ENCODE measurements at places on chromosomes 11 and 22.

DNA sequence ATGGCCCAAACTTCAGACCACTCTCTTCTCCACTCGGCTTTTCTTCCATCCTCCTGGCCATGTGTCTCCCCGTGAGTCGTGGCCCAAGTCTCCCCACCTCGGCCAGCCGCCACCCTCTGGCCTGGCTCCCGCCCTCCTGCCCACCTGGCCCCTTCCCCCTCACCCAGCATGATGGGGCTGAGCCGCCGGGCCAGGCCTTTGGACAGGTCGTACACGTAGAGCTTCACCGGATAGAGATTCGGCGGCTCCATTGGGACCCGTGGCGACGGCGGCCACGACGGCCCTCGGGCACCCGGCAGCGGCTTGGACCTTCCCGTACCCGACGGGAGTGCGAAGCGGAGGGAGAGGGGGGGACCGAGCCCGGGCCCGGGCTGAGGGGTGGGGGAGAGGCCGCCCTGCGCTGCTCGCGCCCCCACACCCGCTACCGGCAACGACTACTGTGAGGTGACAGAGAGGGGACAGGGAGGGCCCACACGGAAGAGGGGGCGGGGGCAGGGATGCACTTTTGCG lies at the start of gene DESI1:
DESI1 (minus strand) TSS at position 455 of the 510 bp plus-strand sequence; CDS start at position 251, 204 bp downstream.
- DNase-seq: no peak

DNA sequence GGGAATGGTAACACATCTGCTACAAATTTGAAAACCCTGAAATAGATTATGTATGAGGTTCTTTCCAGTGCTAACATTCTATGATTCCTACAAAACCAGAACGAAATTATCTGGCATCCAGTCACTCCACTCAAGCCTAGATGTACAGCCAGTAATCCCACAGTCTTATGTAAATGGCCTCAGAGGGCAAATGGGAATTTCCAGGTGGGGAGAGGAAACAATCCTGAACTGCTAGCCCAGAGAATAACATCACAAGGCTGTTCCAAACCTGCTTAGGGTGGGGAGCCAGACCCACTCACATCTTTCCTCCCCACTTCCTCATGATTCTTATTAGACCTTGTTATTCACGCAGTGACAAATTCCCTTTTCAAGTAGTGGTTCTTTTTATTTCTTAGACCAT lies 3.5 kb downstream of the FIBIN start:
- DNase-seq: no peak

GRCh38 chr11:46002189-46002588 lies 79.7 kb downstream of the LARGE2 start:
- DNase-seq: no peak

GRCh38 chr11:123586568-123586967 lies 67.9 kb downstream of the SCN3B start:
- DNase-seq: no peak

GRCh38 chr11:45345491-45345890 lies 59.4 kb upstream of the SYT13 start:
- DNase-seq: no peak

GRCh38 chr11:75055511-75055910 lies 41.2 kb downstream of the OR2AT4 start:
- no peak for DNase-seq

GRCh38 chr11:116792144-116792868 lies 627 bp upstream of the APOA5 start:
- DNase-seq: peak; percentile 55

- DNase-seq: no peak
These were observed 118.8 kb upstream of the CADM1 start for GRCh38 chr11:115623021-115623451.

Data from mesenteric fat pad (tissue), 1 donor.